Hepatic stellate cell (primary cell): ENCODE measurements at places on chromosomes 5 and 9.

GRCh38 chr5:10594591-10595210 lies 30.8 kb downstream of the ANKRD33B start:
- DNase-seq, result no peak

DNA sequence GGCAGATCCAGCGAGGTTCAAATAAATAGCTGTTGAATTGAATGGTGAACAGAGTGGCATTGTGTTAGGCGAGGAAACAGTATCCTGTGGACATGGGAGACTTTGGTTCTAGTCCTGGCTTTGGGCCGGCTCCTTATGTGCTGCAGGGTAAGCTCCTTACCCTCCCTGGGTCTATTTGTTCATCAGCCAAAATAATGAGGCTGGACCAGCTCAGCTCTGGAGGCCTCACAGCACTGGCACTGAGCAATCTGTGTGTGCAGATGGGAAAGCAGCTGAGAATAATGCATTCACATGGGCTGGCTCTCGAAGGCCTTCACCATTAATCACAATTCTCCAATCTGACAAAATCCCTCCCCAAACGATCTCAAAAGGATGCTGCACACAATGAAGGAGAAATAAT lies 81.9 kb downstream of the APBA1 start:
- no peak for DNase-seq

DNA sequence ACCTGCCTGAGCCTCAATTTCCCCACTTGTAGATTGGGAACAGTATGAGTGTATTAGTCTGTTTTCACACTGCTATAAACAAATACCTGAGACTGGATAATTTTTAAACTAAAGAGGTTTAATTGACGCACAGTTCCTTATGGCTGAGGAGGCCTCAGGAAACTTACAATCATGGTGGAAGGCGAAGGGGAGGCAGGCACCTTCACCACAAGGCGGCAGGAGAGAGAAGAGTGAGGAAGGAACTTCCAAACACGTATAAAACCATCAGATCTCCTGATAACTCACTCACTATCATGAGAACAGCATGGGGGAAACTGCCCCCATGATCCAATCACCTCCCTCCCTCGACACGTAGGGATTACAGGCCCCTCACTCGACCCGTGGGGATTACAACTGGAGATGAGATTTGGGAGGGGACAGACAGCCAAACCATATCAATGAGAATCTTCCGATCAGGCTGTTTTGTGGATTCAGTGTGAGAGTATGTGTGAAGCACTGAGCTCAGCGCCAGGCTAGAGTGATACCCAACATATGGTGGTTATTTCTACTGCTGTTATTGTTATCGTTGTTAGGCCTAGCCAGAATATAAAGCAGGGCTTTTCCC lies 14.6 kb upstream of the LMX1B start:
- no peak for DNase-seq

- DNase-seq, result peak; percentile 84
Measured at GRCh38 chr9:131180454-131180853, 55.1 kb downstream of the NUP214 start.

GRCh38 chr9:104256031-104256695 lies 162.1 kb downstream of the SMC2 start:
- DNase-seq, result no peak

DNA sequence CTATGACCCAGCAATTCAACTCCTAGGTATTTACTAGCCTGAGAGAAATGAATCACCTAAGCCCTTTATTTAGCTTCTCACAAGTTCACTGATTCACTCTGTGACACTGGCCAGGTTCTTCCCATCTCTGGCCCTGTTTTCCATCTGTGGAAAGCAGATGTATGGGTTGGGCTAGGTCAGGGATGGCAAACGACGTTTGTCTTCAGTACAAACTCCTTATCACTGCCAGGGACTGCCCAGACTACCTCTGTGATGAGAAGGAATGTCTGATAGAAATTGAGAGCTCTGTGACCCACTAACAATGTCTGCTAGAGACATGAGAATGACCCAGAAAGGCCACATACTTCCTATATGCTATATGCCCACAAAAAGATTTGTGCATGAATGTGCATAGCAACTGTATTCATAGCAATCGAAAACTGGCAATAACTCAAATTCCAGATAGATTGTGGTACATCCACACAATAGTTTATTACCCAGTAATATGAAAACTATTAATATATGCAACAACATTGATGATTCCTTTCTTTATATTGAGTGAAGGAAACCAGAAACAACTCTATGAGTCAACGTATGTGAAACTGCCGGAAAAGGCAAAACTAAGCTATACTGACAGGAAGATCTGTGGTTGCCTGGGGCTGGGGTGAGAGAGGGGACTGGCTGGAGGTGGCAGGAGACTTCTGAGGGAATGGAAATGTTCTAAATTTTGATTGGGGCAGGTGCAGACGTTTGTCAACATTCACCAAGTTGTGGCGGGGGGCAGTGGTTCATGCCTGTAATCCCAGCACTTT lies 32.0 kb upstream of the ADAM19 start:
- peak; percentile 18 for DNase-seq

GRCh38 chr5:41067714-41068568 lies 3.2 kb downstream of the MROH2B start:
- no peak for DNase-seq

- DNase-seq, result no peak
Measured at GRCh38 chr9:87305151-87305550, 192.5 kb upstream of the DAPK1 start.

DNA sequence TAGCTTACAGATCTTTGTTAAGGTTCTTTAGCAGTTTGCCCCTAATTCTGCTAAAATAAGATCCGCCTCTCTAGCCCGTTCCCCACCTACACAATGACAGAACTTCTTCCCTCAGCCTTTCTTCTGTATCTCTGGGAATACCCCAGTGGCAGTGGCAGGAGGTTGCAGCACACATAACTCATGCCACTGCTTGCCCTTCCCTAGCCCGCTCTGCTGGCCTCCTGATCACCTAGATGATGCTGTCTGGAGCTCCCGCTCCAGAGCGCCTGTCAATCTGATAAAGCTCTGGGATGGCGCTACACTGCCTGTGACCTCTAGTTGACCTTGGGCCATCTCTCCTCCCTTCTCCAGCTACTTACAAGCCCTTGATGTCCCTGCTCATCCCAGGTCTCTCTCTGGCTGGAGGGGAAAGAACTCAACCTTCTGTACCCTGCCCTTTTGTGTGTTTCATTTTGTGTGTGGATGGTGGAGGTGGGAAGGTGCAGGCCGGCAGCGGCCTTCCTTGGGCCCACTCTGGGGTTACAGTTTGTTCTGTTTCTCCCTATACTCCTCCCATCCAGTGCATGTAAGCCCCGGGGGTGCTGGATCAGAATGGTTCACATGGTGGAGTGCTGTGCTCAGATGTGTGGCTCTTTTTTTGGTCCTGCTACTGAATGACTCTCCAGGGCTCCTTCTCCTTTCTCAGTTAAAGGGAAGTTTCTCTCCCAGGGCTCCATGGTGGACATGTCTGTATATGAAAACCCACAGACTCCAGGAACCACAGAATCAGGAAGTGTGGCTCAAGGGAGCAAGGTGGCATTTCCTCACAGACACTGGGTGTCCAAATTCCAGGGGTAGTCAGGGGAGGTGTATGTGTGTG lies 29.1 kb downstream of the MTX3 start:
- no peak for DNase-seq

DNA sequence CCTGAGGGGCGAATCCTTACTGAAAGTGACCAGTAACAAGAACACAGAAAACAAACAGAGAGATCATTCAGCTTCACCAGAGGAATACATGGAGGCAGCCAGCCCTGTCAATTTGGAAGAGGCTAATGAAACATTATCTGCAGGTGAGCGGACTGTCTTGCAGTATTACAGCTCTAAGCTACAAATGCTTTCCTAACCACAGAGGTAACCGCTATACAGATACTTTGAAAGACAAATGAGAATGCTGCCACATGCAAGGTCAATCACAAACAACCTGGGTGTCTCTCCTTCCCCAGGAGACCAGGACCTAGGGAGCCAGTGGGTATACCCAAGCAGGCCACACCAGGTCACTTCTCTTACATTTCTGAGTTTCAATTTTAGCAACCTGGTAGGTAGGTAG lies 30.2 kb downstream of the EFNA5 start:
- DNase-seq, result no peak

DNA sequence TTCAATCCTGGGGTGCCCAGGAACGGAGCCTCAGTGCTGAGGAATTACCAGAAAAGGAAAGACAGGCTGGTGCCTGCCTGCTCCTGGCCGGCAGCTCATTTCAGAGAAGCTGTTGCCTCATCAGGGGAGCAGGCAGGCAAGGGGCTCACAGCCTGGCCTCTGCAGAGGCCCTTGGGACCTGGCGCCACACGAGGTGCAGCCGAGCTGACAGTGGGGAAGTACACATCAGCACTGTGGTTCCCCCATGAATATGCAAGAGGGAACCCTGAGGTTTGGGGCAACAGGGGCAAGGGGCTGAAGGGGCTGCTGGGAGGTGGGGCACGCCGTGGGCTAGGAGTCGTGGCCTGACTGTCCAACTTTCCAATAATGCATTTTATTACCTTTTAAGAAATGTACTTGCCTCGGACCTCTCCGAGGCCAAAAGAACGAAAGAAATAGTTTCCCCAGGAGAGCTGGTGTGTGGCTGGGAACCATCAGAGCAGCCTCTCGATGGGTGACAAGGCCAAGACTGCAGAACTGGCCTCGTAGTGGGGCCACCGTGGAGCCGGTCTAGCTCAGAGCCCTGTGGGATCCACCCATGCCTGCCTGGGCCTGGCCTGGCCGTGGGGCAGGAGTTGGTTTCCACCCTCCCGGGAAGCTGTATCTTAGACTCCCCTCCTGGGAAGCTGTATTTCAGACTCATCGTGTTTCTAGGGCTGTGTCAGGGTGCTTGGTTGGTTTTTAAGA lies 198.6 kb downstream of the PAX5 start:
- DNase-seq, result no peak

- DNase-seq, result no peak
Measured at GRCh38 chr5:16857635-16858034, 78.5 kb downstream of the MYO10 start.

DNA sequence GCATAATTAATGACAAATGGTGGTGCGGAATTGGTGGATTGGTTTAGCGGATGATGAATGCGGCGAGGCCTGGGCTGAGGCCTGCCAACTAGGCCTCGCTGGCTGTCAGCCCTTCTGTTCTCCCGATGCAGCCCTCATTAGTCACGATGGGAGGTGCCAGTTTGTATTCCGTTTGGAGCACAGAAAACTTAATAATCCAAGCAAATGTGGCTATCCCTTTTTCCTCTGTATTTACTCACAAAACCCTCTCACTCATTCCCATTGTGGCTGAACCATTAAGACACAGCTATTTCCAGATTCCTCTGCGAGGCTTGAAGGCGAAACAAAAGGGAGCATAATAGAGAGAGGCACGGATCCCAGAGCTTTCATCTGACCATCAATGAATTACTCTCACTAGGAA lies 114.3 kb downstream of the MVB12B start:
- DNase-seq, result no peak

DNA sequence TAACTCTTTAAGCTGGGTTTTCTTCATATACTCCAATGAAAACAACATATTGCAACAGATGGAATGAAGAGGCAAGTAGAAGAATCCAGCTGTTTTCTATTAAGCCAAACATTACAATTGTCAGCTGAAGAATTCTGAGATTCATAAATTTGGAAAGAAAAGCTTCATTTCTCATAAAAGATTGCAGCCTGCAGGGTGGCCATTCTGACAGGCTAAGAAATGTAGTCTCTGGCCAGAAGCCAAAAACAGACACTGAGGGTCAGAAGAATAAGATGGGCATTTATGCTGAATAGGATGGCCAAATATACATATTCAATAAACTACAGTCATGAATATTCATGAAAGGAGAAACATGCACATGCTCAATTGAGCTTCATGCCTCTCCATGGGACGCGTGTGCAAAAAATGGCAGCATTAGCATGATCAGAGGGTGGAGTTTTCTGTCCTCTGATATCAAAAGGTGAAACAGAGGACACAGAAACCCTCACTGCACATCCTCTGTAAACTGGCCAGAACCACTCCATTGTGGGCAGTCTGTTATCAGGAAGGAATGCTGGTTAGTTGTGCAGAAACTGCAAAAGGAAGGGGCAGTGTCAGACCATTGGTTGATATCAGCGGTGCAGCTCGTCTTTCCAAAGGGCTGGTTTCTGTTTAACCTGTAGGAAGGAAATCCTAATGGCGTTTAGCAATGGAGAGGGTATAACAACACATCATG lies 50.2 kb downstream of the FXN start:
- DNase-seq, result peak; percentile 23

- no peak for DNase-seq
Measured at GRCh38 chr5:101393795-101394450, 490.8 kb upstream of the ST8SIA4 start.

GRCh38 chr9:98428454-98428853 lies 173.0 kb upstream of the TBC1D2 start:
- no peak for DNase-seq

DNA sequence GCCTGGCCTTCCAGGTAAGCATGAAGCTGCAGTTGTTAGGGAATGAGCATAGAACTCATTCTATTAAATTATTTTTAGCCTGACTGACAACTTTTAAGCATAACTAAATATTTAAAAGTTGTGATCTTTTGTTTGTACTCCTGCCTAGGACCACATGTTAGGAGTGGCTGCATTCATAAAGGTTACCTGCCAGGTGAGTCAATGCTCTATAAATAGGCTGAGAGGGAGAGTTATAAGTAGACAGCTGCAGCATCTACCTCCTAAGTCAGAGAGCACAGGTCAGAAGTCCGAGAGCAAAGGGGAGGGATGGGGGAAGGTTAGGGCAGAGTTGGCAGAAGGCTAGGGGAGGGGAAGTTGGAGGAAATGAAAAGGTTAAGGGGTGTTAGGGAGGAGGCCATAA lies 292.4 kb upstream of the TLE4 start:
- no peak for DNase-seq

- no peak for DNase-seq
Measured at GRCh38 chr5:34002629-34003328, 5.1 kb downstream of the AMACR start.

- no peak for DNase-seq
Measured at GRCh38 chr5:30991462-30991861, 202.0 kb upstream of the CDH6 start.

GRCh38 chr9:96340707-96341106 lies 38.7 kb upstream of the HSD17B3 start:
- DNase-seq, result no peak

DNA sequence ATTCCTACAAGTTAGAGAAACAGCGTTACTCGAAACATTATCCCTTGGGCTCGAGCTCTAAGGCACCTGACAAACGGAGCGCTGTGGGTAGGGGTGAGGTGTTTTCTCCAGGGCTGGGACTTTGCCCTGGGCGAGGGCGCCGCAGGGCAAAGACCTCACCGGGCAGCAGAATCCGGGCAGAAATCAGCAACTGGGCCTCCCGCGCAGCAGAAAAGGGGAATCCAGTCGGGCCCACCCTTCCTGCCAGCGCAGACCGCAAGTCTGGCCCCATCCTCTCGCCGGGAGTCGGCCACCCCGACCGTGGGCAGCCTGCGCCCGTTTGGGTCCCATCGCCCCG lies 430 bp upstream of the MSH3 start:
- no peak for DNase-seq

DNA sequence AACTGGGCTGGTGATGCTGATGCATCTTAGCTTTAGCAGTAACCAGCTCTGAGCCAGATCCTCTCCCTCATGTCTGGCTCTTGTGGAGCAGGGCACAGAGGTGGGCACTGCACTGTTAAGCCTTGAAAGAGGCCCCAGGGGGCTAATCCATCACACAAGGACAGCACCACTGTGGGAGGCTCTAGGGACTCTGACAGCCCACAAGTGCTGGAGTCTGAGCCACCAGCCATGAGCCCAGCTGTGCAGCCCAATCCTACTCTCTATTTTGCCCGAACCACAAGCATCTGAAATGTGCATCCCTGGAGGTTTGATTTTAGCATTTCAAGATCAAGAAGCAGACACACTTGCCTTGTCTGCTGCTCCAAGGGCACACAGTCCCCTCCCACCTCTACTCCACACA lies 407.1 kb upstream of the TRPC7 start:
- no peak for DNase-seq

GRCh38 chr9:71763832-71764231 lies 4.5 kb downstream of the CEMIP2 start:
- no peak for DNase-seq
